ENCODE measurements at places on chromosomes 2 and 18.

- peaks cover 7% of the 10 kb centered on the region for H3K4me1 ChIP-seq
- no peak overlapping the region for H3K27ac ChIP-seq
- no peak for DNase-seq
- H3K4me3 ChIP-seq: no peak overlapping the region
- H3K36me3 ChIP-seq: no peaks in the 10 kb centered on the region
- H3K27me3 ChIP-seq: no peaks in the 10 kb centered on the region
Observed at GRCh38 chr2:168436840-168437239, 19.2 kb upstream of the CERS6 start.

GRCh38 chr2:70472221-70472890 lies 81.3 kb downstream of the TGFA start:
- H3K27me3 ChIP-seq: no peaks in the 10 kb centered on the region
- DNase-seq: no peak
- H3K27ac ChIP-seq: no peak overlapping the region
- no peaks in the 10 kb centered on the region for H3K36me3 ChIP-seq
- H3K4me1 ChIP-seq: no peaks in the 10 kb centered on the region
- no peak overlapping the region for H3K4me3 ChIP-seq

- H3K4me3 ChIP-seq: no peak overlapping the region
- no peak for DNase-seq
- H3K36me3 ChIP-seq: no peaks in the 10 kb centered on the region
- no peaks in the 10 kb centered on the region for H3K4me1 ChIP-seq
Observed at GRCh38 chr2:127560931-127561280, 25.4 kb downstream of the MYO7B start.

DNA sequence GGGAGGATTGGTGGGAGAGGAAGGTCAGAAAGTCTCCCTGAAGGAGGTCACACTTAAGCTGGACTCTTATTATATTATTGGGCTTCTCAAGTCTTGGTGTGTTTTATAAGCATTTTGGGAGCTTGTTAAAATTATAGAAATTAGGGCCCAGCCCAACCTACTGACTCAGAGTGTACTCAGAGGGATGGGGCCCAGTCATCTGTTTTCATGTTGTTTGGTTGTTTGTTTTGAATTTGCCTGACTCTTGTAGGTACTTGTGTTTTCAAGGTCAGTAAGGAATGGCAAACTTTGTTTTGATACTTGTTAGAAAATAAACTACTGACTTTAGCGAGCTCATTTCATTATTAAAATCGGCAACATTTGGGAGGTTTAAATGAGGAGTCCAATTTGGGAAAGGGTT lies 152.0 kb downstream of the INSIG2 start:
- H3K4me3 ChIP-seq: no peak overlapping the region
- no peaks in the 10 kb centered on the region for H3K36me3 ChIP-seq
- no peaks in the 10 kb centered on the region for H3K4me1 ChIP-seq
- peaks cover 43% of the 10 kb centered on the region for H3K27me3 ChIP-seq
- DNase-seq: no peak
- no peak overlapping the region for H3K27ac ChIP-seq

- no peaks in the 10 kb centered on the region for H3K36me3 ChIP-seq
- peaks cover 87% of the 10 kb centered on the region for H3K4me1 ChIP-seq
- no peak overlapping the region for H3K27ac ChIP-seq
Observed at GRCh38 chr2:46723346-46723745, 192.3 kb downstream of the MCFD2 start.

DNA sequence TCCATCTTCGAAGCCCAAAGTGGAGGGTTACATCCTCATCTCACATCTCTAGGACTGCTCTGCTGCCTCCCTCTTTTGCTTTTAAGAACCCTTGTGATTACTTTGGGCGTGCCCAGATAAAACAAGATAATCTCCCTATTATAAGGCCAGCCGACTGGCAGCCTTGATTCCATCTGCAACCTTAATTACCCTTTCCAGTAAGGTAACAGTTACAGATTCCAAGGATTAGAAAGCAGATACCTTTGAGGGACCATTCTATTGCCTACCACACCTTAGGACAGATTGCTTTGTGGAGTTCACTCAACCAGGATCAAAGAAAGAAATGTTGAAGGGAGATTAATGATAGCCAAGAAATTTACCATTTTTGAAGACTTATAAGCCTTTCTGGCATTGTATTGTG lies 250.8 kb upstream of the ACVR2A start:
- H3K4me3 ChIP-seq: no peak overlapping the region
- H3K27ac ChIP-seq: no peak overlapping the region
- no peaks in the 10 kb centered on the region for H3K36me3 ChIP-seq
- H3K27me3 ChIP-seq: no peaks in the 10 kb centered on the region

DNA sequence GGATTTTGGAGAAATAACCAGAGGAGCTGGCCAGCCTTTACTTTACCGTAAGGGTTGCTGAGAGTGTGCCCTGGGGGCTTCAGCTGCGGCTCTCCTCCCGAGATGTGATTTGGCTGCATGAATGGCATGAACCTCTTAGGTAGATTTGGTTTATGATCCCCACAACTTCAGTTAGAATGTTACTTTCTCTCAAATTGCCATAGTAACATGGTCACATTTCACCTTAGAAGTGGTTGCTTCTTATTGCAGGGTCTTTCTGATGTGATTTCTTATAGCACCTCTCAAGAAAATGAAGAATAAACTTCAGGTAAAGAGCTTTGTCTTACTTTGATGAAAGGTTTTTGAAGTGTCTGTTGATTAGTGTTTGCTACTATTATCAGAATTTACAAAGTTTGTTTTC lies 5.6 kb downstream of the PLCL1 start:
- H3K27ac ChIP-seq: no peak overlapping the region

DNA sequence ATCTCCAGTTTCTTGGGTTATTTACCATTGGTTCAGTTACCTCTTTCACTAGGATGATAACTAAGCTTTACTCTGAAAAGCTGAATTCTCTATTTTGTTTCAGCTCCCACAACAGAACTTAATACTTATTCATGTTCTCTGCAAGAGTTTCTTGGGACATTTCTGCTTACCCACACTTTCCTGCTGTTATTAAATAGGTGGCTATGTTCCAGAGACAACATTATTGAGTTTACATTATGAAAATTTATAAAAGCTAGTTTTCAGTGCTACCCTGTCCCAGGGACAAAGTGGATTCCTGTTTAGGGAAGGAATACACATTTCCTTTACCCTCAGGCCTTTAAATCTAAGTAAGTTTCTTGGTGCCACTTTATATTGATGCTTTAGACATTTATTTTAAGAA lies 7.0 kb upstream of the GPD2 start:
- no peaks in the 10 kb centered on the region for H3K36me3 ChIP-seq
- H3K27me3 ChIP-seq: no peaks in the 10 kb centered on the region
- H3K4me3 ChIP-seq: no peak overlapping the region
- no peak overlapping the region for H3K27ac ChIP-seq

DNA sequence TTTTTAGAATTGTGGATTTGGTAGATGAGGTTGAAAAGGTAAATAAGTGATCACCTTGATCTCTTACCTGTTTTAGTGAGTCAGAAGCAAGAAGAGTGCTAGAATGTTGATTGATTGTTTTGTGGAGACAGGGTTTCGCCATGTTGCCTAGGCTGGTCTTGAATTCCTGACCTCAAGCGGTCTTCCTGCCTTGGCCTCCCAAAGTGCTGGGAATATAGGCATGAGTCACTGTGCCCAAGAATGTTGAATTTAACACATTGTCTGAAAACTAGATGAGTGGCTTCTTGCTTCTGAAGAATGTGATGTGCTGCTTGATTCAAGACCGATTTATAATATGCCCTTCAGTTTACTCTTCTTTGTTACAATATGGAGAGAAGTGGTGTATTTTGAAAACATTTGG lies 121.3 kb downstream of the FMNL2 start:
- H3K4me3 ChIP-seq: no peak overlapping the region
- H3K27me3 ChIP-seq: no peaks in the 10 kb centered on the region
- no peaks in the 10 kb centered on the region for H3K36me3 ChIP-seq
- H3K27ac ChIP-seq: no peak overlapping the region
- no peak for DNase-seq

DNA sequence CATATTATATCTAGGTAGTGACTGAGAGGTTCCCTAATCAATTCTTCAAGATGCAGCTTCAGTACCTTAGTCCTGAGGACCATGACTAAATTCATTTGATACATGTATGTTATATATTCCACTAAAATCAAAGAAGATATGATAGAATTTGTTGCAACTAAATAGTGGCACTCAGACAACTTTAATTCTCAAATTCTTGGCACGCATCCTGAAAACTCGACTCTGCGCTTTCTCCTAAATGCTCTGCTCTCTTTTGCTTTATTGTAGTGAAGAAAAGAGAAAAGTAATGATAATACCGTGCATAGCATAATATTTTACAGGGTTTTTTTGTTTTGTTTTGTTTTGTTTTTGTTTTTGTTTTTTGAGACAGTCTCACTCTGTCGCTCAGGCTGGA lies 475.3 kb downstream of the ARHGAP15 start:
- H3K4me1 ChIP-seq: peaks cover 9% of the 10 kb centered on the region
- no peak overlapping the region for H3K4me3 ChIP-seq
- no peaks in the 10 kb centered on the region for H3K27me3 ChIP-seq
- DNase-seq: no peak
- H3K27ac ChIP-seq: no peak overlapping the region
